ENCODE measurements at places on chromosomes 2 and 18. TPM values are rescaled to one million over a fixed set of nuclear protein-coding genes. Genes with fewer than 3 reads are reported as not detected.

RND3 gene
- total RNA-seq: 557 TPM

DSEL gene
- 74.9 TPM for total RNA-seq

EIF5B gene
- 19.1 TPM for total RNA-seq

GALNT3 gene
- 0.16 TPM for total RNA-seq

PDE6D gene
- 8.2 TPM for total RNA-seq

PDE11A gene
- 0.09 TPM for total RNA-seq

NBAS gene
- 98.8 TPM for total RNA-seq

PRKAG3 gene
- not detected for total RNA-seq

MROH2A gene
- not detected for total RNA-seq

RANBP2 gene
- 37.6 TPM for total RNA-seq

Data from bronchial smooth muscle cell (primary cell).